ENCODE measurements at places on chromosomes 5 and 9.

GRCh38 chr5:172833372-172833685, 722 bp upstream of the ERGIC1 start:
- peaks cover 43% of the 10 kb centered on the region for H3K4me1 ChIP-seq
- no peaks in the 10 kb centered on the region for H3K27me3 ChIP-seq
- H3K27ac ChIP-seq: peak overlapping the region; percentile 91
- H3K36me3 ChIP-seq: no peaks in the 10 kb centered on the region

GRCh38 chr9:18905028-18905882, 127.8 kb downstream of the SAXO1 start:
- H3K27ac ChIP-seq: no peak overlapping the region
- DNase-seq: no peak
- H3K27me3 ChIP-seq: no peaks in the 10 kb centered on the region
- peaks cover 11% of the 10 kb centered on the region for H3K4me1 ChIP-seq

DNA sequence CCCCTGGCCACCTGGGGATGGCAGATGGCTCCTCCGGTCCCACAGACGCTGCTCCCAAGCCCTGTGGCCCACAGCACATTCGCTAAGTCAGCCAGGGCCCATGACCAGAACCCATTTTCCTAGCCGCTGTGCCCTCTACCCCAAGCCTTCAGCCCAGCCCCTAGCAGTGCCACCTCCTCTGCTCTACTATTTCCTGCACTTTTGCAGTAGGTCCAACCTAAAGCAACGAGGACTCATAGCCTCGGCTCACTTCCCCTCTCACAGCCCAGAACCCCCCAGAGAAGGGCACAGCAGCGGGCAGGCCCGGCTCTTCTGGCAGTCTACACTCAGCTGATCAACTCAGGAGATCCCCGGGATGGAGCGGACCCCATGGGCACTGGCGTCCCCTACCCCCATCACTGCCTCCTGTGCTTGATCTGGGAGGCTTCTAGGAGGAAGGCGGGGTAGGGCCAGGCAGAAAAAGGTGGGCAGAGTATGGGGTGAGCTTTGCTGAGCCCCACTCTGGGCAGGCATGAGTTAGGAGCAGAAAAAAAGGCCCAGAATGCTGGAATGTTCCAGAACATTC, 111.2 kb downstream of the ZNF354C start:
- H3K4me1 ChIP-seq: peaks cover 13% of the 10 kb centered on the region
- no peaks in the 10 kb centered on the region for H3K27me3 ChIP-seq
- no peaks in the 10 kb centered on the region for H3K36me3 ChIP-seq
- no peak overlapping the region for H3K4me3 ChIP-seq
- DNase-seq: no peak
- peak overlapping the region; percentile 27 for H3K27ac ChIP-seq

DNA sequence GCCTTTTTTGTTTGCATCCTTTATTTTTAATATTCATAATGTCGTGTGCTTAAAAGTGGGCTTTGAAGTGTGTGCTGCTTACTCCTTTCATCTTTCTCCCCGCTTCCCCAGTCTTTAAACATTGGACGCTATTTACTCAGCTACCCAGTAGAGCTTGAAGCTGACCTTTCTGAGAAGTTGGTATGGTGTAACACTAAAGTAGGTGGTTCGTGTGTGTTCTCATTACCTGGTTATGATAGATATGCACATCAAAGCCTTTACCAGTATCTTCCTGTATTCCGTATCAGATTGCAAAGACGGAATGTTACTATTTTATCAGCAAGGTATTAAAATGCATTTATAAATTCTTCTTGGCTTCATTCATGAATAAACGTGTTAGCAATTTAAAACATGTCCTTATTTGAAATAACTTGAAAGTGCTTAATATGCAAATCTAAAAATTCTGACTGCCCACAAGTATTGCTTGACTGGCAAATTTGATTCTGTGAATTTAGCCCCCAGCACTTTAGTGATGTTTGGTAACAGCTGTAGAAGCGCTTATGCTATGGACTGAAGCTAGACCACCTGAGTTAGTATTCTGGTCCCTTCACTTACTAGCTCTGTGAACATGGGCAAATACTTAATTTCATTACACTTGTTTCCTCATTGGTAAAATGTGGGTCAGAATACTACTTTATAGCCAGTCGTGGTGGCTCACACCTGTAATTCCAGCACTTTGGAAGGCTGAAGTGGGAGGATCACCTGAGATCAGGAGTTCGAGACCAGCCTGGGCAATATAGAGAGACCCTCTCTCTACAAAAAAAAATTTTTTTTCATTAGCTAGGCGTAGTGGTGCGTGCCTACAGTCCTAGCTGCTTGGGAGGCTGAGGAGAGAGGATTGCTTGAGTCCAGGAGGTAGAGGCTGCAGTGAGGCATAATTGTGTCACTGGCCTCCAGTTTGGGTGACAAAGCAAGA, 1.7 kb downstream of the RRAGA start:
- no peaks in the 10 kb centered on the region for H3K27me3 ChIP-seq
- H3K4me1 ChIP-seq: peaks cover 39% of the 10 kb centered on the region
- H3K4me3 ChIP-seq: peak overlapping the region; percentile 96

DNA sequence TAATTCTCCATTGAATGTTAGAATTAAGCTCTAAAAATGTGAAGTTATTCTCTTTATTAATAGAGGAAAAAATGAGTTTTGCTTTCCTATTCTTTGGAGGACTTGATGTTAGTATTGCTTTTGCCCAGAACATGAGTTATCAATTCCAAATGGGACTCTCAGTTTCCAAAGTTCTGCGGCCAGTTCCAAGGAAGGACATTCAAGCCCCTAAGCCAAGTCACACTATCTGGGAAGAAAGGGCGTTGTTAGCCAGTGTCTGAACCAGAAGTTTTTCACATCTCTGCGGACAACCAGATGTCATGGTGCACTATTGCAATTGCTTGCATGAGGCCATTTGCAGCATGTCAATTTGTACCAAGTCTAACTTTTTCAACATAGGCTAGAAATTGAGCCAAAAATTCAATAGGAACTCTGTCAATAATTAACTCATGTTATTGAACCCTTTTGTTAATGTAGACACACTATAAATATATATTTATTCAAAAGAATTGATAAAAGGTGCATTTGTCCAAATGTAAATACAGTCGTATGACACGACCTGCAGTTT, 183.3 kb upstream of the PIK3R1 start:
- H3K4me3 ChIP-seq: no peak overlapping the region
- DNase-seq: no peak
- H3K27ac ChIP-seq: no peak overlapping the region
- peaks cover 39% of the 10 kb centered on the region for H3K4me1 ChIP-seq
- H3K36me3 ChIP-seq: no peaks in the 10 kb centered on the region
- H3K27me3 ChIP-seq: no peaks in the 10 kb centered on the region

DNA sequence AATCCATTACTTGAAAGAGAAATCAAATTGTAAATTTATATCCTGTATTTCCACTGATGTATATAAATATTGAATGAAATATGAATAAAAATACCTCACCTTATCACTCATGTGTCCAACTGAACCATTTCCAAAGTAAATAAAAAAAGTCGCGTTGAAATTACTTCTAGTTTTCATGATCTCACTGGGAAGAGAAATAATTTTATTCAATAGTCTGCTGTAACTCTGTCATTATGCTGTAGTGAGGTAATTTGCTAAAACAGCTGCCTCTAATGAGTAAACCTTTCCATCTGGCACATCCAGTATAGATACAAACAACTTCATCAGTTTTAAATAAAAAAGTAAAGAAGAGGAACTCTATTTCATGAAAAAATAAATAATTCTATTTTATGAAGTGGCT, 611.5 kb downstream of the ZNF608 start:
- H3K36me3 ChIP-seq: no peaks in the 10 kb centered on the region
- H3K27me3 ChIP-seq: no peaks in the 10 kb centered on the region
- H3K4me3 ChIP-seq: no peak overlapping the region
- DNase-seq: no peak
- no peak overlapping the region for H3K27ac ChIP-seq

- no peaks in the 10 kb centered on the region for H3K27me3 ChIP-seq
- no peak overlapping the region for H3K4me3 ChIP-seq
- DNase-seq: no peak
- H3K36me3 ChIP-seq: no peaks in the 10 kb centered on the region
- H3K27ac ChIP-seq: no peak overlapping the region
- no peaks in the 10 kb centered on the region for H3K4me1 ChIP-seq
These were observed 184.5 kb upstream of the PAPPA start for GRCh38 chr9:115969096-115969495.

GRCh38 chr5:131163276-131164119, 1.6 kb downstream of the HINT1 start:
- peak overlapping the region; percentile 95 for H3K27ac ChIP-seq
- DNase-seq: no peak
- H3K27me3 ChIP-seq: no peaks in the 10 kb centered on the region
- no peaks in the 10 kb centered on the region for H3K36me3 ChIP-seq
- H3K4me1 ChIP-seq: peaks cover 32% of the 10 kb centered on the region
- H3K4me3 ChIP-seq: no peak overlapping the region

DNA sequence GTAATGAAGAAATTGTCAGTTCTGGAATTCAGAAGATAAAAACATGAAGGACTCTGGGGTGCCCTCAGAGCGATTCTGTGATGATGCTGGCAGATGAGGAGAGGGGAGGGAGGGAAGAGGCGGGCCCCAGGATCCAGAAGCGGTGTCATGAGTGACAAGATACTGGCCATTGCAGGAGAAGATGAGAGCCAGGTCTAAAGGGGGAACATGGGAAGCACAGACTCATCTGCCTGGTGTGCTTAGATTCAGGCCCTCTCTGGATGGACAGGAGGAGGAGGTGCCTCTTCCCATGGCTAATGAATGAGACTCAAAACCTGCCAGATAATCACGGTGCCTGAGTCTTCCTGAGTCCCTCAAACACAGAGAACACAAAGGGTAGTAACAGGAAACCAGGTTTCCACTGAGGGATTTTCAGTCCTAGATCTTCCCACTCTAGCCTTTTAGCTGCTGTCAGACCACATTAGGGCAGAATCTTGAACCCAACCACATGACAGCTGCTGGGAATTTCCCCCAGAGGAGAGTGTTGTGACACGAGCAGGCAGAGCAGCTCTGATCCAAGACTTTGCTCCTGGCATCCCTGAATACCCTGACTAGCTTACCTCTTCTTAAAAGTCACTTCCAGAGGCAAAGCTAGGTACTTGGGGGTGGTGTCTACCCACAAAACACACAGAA, 28.2 kb upstream of the HSPA9 start:
- no peaks in the 10 kb centered on the region for H3K36me3 ChIP-seq
- no peak overlapping the region for H3K27ac ChIP-seq
- no peak for DNase-seq
- H3K4me3 ChIP-seq: no peak overlapping the region
- H3K27me3 ChIP-seq: no peaks in the 10 kb centered on the region
- H3K4me1 ChIP-seq: peaks cover 7% of the 10 kb centered on the region

DNA sequence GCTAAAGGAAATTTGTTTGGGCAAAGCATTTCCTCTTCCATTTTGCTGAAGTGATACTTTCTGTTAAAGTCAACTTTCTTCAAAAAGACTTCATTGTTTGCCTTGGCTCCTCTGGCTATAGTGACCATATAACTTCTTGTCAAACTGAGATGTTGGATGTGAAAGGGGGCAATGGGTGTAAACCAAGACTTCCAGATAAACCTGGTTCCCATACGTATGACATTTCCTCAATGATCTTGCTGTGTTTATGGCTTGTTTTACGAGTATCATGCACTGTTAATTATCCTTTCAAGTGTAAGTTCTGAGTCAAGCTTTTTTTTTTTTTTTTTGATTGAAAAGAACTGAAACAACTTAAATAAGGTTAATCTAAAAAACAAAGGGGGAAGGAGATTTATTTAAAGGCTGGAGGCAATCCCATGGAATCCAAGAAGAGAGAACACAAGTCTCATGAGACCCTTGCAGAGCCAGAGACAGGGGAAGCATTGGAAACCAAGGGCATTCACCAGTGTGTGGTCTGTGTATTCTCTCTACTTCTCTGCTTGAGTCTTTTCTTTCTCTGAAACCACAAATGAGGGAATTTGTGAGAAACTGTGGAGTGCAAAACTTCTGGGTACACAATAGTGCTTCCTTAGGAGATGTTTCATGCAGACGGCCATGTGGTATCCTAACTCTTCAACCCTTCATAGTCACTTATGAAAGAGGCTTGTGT, 335.3 kb downstream of the RAB3C start:
- no peaks in the 10 kb centered on the region for H3K27me3 ChIP-seq
- DNase-seq: no peak
- no peaks in the 10 kb centered on the region for H3K36me3 ChIP-seq
- peaks cover 23% of the 10 kb centered on the region for H3K4me1 ChIP-seq
- H3K4me3 ChIP-seq: no peak overlapping the region
- H3K27ac ChIP-seq: no peak overlapping the region

DNA sequence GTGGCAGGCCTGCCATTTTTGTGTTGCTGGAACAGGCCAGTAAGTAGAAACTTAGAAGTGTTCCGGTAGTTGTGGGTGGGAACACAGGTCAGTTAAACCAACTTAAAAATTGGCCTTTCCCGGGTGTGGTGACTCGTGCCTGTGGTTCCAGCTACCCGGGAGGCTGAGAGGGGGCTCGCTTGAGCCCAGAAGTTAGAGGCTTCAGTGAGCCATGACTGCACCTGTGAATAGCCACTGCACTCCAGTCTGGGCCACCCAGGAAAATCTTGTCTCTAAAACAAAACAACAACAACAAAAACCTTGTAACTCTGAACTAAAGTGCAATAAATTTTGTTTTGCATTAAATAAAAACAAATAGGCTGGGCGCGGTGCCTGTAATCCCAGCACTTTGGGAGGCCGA, 1.4 kb upstream of the NHP2 start:
- H3K4me3 ChIP-seq: no peak overlapping the region
- no peak overlapping the region for H3K27ac ChIP-seq
- peaks cover 21% of the 10 kb centered on the region for H3K4me1 ChIP-seq
- peaks cover 11% of the 10 kb centered on the region for H3K36me3 ChIP-seq
- no peak for DNase-seq

DNA sequence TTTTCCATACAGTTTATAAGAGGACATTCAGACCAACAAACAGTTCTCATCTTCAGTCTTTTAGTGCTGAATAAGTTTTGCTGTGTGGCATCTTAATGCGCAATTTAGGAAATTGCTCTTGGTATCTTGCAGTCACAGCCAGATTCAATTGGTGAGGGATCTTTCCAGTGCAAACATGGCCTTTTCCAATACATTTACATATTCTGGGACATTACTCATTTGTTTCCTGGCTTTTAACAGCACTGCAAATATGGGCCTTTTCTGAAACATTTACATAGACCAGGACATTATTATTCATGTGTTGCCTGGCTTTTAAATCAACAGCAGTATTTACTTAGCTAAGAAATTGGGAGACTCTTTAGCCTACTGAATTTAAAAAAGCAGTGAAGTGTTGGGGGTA, 22.7 kb downstream of the ANKRD33B start:
- H3K27ac ChIP-seq: no peak overlapping the region
- no peak overlapping the region for H3K4me3 ChIP-seq
- DNase-seq: no peak
- no peaks in the 10 kb centered on the region for H3K27me3 ChIP-seq
- no peaks in the 10 kb centered on the region for H3K36me3 ChIP-seq
- H3K4me1 ChIP-seq: peaks cover 20% of the 10 kb centered on the region

DNA sequence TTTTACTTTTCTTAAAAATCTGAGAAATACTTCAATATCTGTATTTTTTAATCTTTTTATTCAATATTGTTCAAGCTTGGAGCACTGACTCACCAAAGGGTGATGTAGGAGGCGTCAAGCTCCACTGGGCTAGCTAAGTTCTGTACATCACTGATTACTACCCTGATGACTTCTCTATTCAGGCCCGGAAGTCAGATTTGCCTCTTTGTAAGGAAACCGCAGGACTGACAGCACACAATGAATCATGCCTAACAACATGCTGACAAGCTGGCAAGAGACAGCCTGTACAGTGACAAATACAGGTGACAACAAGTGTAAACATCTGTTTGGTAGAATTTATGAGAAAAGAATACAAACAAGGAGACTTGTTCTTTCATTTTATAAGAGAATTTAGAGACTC, 627.9 kb upstream of the RORB start:
- H3K4me3 ChIP-seq: no peak overlapping the region
- H3K4me1 ChIP-seq: no peaks in the 10 kb centered on the region
- H3K27ac ChIP-seq: no peak overlapping the region
- no peaks in the 10 kb centered on the region for H3K27me3 ChIP-seq

All from vagina (tissue), 2 donors.